ENCODE measurements at places on chromosomes 3 and 15.

- DNase-seq = no peak
Observed at GRCh38 chr3:53792866-53793265, 53.4 kb downstream of the CHDH start.

DNA sequence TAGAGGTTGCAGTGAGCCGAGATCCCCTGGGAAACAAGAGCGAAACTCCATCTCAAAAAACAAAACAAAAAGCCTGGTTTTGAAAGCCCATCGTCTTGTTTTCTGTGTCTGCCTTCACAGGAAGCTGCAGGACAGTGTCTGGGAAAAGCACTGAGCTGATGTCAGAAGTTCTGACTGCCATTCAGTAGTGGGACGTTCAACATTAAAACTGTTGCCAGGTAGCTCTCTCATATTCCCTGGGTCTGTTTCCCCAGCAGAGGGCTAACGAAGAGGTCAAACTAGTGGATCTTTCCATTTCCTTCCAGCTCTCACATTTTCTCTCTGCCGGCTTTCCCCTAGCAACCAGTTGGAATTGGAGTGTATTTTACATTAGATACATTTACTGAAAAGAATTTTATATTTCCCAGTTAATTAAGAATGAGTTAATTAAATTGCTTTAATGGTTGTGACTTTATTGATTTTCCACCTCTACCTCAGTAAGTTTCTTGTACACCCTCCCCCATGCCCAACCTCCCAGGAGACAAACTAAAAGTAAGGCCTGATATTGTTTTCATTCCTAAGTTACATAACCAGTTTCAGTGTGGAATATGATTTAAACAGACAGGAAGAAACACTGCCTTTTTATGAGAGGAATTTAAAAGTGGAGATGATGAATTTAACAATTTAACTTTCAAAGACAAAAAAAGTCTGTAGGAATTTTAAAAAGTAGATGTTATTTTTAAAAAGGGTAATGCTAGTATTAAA, 29.9 kb downstream of the RCN2 start:
- DNase-seq = no peak

DNA sequence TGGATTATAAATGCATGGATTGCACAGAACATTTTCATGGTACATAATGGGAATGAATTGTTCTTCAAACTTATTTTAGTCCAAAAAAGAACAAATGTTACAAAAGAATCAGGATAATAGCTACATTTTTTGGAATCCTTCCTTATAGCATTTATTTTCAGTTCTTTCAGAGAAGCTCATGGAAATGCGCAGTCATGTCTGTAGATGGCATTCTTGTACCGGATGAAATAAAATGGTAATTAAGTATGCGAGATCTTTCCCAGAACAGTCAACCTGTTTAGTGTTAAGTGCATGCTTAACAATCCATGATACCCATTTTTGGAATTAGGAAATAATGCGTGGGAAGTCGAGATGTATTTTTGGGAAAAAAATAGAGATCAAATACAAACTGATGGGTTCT, 38.2 kb upstream of the GOLGA8B start:
- no peak for DNase-seq

DNA sequence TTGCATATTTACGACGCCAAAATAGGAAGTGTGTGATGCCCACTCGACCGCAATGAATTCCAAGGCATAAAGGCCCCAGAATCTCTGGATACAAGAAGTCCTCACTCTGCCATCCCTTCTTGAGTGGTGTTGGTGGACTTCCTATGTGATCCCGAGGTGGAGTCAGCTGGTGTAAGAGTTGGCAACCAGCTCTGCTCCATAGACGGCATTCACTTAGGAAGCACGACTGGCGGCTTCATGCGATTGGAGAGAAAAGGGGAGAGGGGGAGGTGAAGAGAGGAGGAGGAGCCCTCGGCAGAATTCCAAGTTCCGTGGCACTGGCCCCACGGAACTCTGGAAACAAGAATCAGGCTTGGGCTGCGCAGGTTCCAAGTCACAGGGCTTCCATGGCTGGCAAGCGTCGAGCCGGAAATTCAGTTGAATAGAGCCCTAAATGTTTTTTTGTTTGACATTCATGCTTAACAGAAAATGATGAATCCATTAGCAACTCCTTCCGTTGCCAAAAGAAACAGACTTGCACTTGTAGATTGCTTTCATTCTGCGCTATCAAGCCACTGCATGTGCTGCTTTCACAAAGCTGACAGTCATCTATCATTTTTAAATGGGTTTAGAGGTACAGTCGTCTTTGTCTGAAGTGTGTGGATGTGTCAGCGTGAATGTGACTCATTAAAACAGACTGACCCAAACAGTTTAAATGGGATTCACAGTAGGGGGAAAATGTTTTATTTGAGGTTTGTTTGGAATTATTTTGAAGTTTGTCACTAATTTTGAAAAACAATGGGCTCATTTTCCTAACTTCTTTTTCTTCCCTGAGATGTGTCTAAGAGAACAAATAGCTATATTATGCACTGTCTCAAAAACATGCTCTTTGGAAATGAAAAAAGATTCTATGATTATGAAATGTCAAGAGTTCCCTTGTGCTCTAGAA, 428.3 kb upstream of the ATP11B start:
- peak; percentile 99 for DNase-seq

DNA sequence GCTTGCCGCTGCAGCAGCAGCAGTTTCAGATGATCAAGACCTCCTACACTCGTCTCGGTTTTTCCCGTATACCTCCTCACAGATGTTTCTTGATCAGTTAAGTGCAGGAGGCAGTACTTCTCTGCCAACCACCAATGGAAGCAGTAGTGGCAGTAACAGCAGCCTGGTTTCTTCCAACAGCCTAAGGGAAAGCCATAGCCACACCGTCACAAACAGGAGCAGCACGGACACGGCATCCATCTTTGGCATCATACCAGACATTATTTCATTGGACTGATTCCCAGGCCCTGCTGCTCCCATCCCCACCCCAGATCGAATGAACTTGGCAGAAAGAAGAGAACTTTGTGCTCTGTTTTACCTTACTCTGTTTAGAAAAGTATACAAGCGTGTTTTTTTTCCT, 17.6 kb downstream of the CALML4 start:
- peak; percentile 92 for DNase-seq

DNA sequence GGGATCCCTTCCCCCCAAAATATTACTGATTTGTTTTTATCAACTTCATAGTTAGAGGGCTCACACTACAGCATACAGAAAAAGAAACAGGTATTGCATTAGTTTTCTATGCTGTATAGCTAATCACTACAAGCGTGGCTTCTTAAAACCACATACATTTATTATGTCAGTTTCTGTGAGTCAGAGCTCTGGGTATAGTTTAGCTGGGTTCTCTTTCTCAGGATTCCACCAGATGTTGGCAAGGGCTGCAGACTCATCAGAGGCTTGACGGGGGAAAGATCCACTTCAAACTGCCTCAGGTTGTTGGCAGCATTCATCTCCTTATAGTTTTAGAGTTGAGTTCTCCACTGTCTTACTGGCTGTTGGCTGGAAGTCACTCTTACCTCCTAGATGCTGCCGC, 328.0 kb downstream of the NLGN1 start:
- no peak for DNase-seq

GRCh38 chr15:80072285-80072994, 13.0 kb downstream of the ZFAND6 start:
- DNase-seq = peak; percentile 66

- DNase-seq = no peak
Observed at GRCh38 chr15:88038261-88038660, 218.3 kb downstream of the NTRK3 start.

DNA sequence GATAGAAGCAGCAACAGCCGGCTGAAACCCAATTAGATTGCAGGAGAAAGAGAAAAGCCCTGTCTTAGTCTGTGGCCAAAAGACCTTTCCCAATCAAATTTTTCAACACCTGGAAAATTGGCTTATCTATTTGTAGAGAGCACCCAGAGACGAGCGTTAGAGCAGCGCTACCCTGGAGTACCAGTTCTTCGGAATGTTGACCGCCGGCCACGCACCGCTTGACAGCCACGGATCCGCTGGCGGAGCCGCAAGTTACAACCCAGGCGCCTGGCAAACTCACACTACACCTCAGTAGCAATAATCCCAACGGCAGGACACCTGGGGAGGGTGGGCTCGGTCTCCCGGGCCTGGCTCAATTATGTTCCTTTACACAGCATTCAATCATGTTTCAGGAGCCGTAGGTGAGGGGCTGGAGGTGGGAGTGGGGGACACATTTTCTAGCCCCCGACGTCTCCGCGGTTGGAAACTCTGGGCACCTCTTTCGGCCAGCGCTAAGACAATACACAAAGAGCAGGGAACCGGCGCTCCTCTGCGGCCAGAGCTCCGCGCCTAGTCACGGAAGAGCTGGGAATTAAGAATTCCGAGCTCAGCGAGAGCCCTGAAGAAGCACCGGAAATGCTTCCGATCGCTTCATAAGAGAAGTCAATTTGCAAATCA, 1.2 kb downstream of the MB21D2 start:
- DNase-seq = peak; percentile 13

GRCh38 chr3:40765884-40766283, 241.1 kb downstream of the ZNF621 start:
- DNase-seq = no peak

GRCh38 chr3:2211568-2211967, 112.9 kb downstream of the CNTN4 start:
- no peak for DNase-seq

- no peak for DNase-seq
Observed at GRCh38 chr3:37770336-37770735, 91.3 kb upstream of the CTDSPL start.

GRCh38 chr3:189466004-189466403, 165.2 kb upstream of the TP63 start:
- no peak for DNase-seq

GRCh38 chr15:90456236-90456635, 68.2 kb downstream of the IQGAP1 start:
- no peak for DNase-seq

DNA sequence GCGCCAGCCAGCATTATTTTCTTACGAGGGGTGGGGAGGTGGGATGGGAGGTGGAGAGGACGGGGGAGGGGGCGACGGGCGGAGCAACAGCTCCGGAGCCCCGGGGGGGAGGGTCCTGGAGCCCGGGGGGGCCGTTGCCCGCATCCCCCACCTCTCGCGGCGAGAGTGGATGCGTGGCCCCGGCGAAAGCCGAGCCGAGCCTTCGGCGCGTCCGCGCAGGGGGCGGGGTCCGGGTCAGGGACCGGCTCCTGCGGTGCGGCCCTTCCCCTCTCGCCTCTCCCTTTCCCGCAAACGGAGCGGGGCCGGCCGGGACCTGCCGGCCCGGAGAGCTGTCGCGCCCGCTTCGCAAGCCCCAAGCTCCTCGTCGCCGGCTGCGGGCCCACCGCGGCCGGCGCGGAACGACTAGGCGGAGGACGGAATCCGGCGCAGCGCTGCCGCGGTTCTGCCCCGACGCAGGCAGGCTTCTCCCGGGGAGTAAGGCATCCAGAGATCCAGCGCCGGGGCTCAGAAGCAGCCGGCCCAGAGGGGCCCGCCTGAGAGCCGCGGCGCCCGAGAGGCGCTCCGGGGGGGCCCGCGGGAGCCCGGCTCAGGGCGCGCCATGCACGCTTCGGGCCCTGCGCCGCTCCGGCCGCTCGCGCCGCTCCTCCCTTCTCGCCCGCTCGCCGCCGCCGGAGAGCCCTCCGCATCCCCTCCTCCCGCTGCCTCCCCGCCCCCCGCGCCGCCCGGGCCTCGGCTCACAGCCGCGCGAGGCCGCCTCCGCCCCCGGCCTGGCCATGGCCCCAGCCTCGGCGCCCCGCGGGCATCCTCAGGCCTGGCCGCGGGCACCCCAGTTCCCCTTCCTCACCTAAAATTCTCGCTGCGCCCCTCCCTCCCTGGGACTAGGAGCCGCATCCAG, 459 bp upstream of the ADCY5 start:
- DNase-seq = no peak

GRCh38 chr15:100726421-100727190, 124.2 kb downstream of the ASB7 start:
- DNase-seq = no peak

GRCh38 chr3:115436767-115437301, 186.5 kb upstream of the GAP43 start:
- no peak for DNase-seq

- DNase-seq = no peak
Observed at GRCh38 chr3:114376516-114377185, 82.8 kb downstream of the TIGIT start.

DNA sequence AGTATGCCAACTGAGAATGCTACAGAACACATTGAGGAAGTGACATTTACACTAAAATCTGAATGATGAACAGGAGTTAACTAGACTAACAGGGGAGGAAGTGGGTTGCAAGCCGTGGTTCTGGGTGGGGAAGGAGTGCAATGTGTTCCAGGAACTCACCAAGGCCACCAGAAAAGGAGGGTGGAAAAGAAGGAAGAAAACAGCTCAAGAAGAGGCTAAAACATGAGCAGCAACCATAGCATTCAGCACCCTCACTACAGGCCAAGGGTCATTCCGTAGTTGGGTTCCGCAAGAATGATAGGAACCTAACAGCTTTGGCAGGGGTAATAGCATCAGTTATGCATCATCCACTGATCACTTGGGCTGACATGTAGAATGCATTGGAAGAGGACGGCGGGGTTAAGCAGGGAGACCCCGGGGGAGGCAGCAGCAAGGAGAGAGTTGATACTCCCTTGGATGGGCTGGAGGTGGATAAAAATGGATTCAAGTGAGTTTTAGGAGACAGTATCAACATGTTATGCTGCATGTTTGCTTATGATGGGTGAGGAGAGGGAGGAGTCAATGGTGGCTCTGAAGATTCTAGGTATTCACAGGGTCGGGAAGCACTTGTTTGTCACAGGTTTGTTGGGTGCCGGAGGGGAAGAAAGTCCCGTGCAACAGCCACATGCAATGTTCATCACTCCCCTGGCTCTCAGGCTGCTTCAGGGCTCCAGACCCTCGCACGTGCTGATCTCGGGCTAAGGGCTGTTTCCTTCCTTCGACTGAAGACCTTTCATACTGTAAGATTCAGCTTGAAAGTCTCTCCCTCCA, 53.2 kb downstream of the LIPC start:
- no peak for DNase-seq

- no peak for DNase-seq
Observed at GRCh38 chr3:56855856-56856512, 54.2 kb upstream of the ARHGEF3 start.

DNA sequence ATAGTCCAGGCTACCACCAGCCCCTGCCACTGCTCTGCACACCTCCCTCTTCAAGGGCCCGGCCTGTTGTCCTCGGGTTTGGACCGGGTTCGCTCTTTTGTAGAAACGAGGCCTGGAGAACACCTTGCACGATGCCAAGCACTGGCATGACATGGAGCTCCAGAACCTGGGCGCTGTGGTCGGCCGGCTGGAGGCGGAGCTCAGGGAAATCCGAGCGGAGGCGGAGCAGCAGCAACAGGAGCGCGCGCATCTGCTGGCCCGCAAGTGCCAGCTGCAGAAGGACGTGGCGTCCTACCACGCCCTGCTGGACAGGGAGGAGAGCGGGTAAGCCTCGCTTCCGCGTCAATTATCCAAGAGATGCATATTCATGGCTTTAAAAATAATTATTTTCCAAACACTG, 72.4 kb downstream of the BFSP2 start:
- DNase-seq = no peak

Data from NCI-H1105 (cell line).